ENCODE measurements at places on chromosomes 5 and 9.

GRCh38 chr5:172569861-172570558 is 71.1 kb upstream of the NEURL1B start:
- no peak for DNase-seq

DNA sequence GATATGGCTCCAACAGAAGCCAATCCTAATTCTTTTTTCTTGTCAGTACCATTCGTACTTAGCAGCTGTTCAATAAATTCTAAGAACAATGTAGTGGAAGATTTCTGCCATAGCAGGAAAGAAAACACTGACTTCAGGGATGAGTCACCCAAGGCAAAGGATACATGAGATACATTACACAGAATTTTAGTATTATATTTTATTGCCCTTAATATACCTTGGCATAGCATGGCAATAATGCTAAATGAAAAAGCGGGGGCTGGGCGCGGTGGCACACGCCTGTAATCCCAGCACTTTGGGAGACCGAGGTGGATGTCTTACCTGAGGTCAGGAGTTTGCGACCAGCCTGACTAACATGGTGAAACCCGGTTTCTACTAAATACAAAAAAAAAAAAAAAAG is 619.1 kb upstream of the DAB2 start:
- no peak for DNase-seq

- no peak for DNase-seq
Observed at GRCh38 chr5:41908374-41909079, 4.4 kb downstream of the RIMOC1 start.

DNA sequence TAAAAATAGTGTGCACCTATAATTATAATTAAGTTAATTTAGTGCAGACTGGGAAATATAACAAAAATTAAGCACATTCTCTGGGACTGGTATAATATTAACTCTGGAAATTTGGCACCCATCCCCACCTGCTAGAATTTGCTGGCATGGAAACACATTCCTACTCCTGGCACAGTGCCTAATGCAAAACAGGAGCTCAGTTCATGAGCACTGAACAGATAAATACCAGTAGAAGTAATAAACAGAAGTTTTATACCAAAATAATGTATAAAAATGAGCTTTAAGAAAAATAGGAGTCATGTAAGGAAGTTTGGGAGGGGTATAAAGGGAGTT is 23.7 kb upstream of the NPR3 start:
- DNase-seq = no peak

DNA sequence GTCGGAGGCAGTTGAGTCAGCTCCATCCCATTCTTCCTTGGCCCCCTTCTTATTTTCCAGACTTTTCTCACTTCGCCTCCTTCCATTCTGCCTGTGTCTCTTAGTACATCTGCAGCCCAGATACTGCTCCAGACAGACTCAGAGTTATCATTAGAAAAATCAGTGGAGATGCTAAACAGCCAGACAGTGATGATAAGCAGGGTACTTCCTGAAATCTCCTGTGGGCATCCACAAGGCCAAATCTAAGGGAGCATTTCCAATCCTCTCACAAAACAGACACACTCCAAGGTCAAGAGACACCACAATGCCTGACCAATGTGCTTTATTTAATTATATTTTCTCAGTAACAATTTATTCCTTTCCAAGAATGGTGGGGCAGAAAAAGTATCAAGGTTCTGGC is 14.5 kb upstream of the RLN1 start:
- DNase-seq = no peak

GRCh38 chr9:112176524-112176923 is 1.4 kb upstream of the SUSD1 start:
- peak; percentile 6 for DNase-seq

DNA sequence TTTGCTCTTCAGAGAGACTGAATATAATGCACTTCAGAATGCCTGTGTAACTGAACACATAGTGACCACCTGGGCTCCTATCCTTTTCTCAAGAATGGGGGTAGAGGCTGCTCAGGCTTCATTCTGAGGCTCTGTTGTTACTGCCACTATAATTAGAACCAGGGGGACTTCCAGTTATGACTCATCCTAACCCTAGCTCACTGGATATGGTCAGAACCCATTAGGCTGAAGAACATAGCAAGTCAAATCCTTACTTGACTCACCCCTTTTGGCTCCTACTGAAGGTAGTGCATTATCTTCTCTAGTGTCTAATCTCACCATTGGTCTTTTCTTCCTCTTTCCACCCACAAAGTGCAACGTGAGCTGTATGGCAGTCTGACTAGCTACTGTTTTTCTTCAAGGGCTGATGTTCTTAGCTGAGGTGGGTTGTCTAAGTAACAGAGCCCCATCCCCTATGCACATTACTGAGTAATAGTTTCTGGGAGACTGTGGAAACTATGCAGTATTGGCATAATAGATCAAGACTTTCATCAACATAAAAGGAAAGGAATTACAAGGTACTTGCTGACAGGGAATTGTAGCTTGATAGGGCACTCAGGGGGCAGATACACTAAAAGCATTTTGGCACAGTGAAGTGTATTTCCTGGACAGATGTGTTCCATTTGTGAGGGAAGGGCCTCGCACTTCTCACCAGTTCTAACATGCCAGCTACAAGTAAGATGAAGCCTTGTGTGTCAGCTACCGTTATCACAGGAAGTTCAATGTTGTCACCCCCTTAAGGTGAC is 431.0 kb upstream of the MEF2C start:
- no peak for DNase-seq

DNA sequence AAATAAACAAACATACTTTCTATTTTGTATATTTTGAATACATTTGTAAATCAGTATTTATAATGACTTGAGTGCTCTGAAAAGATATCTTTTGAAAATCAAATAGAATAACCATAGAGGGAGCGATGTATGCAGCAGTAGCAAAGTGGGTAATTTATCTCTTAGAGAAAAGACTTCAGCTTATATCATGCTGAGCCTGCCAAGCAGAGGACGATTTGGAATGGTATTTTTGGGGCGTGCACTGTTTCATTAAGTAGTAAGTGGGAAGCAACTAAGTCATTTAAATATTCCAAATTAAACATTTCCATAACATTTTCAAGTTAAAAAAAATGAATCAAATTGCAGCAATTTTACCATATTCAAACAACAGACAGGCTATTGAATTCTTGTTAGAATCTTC is 147.6 kb downstream of the CDH10 start:
- no peak for DNase-seq

- no peak for DNase-seq
Observed at GRCh38 chr9:6716766-6717165, 41.0 kb upstream of the KDM4C start.

GRCh38 chr9:109242741-109243140 is 75.7 kb upstream of the FRRS1L start:
- no peak for DNase-seq

DNA sequence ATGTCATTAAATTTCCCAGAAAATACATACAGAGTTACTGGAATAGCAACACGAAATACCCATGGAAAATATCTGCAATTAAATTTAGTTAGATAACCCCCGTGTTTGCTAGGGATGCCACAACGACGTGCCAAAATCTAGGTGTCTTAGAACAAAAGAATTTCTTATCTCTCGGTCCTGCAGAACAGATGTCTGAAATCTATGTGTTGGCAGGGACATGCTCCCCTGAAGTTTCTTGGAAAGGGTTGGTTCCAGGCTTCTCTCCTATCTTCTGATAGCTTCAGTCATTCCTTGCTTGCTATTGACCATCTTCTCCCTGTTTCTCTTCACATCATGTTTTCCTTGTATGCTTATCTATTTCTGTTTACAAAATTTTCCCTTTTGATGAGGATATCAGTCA is 1067.0 kb downstream of the CDH18 start:
- no peak for DNase-seq

DNA sequence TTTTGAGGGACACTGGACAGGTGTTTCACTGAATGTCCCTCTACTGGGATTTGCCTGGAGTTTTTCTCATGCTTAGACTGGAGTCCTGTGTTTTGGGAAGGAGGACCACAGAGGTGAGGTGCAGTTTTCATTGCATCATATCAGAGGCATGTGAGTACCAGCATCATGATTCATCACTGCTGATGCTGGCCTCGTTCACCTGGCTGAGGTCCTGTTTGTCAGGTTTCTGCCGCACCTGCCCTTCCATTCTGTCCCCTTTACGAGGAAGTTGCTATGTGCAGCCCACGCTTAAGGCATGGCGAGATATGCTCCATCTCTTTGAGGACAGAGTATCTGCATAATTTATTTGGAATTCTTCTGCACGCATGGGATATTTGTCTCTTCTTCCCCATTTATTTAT is 162.1 kb downstream of the TENT4A start:
- no peak for DNase-seq

GRCh38 chr5:18010053-18010452 is 375.8 kb downstream of the TAF11L14 start:
- DNase-seq = no peak

- DNase-seq = peak; percentile 18
Observed at GRCh38 chr9:5336688-5337087, 3.0 kb downstream of the RLN1 start.

- no peak for DNase-seq
Observed at GRCh38 chr5:97266576-97266975, 83.5 kb upstream of the RIOK2 start.

GRCh38 chr5:167355346-167355745 is 936.1 kb upstream of the WWC1 start:
- DNase-seq = no peak

- DNase-seq = no peak
Observed at GRCh38 chr5:44674461-44674860, 134.3 kb upstream of the MRPS30 start.

DNA sequence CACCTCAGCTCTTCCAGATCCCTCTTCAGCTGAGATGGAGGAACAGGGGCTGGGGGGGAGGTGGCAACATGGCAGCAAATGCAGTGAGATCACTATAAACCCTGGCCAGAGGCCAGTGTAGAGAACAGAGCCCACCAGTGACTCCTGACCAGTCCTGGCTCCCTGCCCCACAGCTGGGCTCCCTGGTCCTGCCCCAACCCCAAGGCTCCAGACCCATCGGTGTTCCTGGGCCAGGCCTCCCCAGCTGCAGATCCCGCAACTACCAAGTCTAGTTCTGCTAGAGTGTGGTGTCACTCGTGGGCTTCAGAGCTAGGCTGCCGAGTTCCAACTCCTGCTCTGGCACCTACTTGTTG is 16.8 kb downstream of the AKNA start:
- no peak for DNase-seq

DNA sequence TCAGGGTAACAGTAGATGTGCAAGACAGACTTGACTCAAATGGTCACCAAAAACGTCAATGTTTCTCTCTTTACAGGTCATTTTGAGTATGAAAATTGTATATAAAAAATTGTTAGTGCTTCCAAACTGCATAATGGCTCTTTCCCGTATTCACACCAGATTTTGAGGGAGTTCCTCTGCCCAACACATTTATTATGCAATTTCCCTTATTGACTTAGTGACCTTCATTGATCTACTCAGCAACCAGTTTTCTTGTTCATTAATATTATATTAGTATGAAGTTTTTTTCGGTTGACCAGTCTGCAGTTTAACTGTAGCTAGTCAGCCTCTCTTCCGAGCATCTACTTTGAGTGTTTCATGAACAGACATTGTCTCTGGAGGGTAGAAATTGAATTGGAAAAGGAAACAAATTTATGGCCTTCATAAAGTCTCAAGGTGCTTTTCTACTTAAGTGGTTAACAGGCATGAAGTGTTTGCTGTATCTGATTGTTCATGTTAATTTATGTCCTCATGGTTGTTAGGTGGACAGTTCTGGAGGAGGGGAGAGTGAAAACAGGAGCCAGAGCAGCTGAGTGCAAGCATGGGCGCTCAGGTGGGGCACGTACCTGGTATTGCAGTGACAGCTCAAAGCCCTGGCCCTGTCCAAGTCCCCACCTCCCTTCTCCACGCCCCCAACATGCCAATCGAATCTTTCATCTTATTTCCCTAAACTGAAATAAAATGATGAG is 240.2 kb downstream of the RFK start:
- no peak for DNase-seq

- DNase-seq = no peak
Observed at GRCh38 chr9:137457406-137458193, 1.5 kb downstream of the NSMF start.

DNA sequence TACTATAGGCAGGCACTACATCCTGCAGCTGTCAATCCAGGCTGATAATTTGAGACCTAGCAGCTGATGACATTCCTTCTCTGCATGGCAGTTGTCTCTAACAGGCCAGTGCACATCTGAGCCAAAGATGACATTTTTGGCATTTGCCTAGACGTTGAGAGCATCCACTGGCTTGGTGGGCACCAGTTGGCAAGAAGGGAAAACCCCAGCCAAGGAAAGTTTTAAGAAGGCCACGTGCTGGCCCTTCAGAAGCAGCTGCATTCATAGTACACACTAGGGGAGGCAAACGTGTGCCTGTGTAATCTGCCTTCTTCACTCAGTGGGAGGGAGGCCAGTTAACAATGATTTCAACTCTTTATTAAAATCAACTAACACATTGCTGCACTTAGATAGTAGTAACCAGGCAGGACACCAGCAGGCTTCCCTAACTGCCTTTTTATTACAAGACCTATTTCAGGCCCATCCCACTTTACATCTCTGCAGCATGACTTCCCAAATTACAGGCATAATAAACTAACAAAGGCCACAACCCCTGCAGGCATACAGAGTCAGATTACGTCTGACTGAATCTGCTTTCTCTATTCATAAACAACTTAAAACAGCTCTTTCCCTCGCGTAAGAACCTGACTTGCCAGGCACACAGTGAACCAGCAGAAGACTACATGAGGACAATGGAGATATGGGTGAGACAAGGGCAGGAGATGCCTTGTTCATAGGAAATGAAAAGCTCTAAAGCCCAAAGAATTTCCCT is 576.3 kb downstream of the PDE4D start:
- no peak for DNase-seq

DNA sequence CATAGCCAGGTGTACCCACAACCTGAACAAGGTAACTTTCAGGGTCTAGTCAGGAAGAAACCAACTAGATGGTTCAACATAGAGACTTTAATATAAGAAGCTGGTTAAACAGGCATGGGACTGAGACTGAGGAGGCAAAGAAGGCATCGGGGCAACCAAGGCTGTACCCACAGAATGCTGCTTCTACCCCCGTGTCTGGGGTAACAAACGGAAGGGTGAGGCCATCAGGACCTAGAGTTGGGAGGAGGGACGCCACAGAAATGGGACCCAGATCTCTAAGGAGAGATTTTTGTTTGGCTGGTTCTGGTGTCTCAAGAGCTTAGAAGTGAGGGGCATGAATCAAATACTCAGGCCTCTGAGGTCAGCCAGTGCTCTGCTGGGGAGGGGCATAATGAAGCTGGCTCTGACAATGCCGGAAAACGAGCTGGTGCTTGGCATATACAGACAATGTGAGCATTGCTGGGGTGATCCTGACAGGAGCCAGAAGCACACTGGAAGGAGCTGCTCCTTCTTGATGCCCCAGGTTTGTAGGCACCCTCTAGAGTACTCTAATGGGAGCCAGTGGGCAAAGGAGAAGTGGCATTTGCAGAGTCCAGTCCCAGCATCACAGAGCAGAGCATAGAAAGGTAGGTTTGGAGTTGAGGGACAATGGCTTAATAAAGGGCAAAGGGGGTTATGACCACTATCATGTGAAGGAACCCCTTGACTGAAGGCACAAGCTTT is 3.7 kb downstream of the MLANA start:
- no peak for DNase-seq
